Muscle of arm (tissue), 14 donors: ENCODE measurements at places on chromosomes 4 and X.
A peak's percentile ranks its signal among the peaks of the same experiment; 100 is the strongest.

GRCh38 chr4:113943863-113944262, 35.6 kb downstream of the ARSJ start:
- DNase-seq: no peak

DNA sequence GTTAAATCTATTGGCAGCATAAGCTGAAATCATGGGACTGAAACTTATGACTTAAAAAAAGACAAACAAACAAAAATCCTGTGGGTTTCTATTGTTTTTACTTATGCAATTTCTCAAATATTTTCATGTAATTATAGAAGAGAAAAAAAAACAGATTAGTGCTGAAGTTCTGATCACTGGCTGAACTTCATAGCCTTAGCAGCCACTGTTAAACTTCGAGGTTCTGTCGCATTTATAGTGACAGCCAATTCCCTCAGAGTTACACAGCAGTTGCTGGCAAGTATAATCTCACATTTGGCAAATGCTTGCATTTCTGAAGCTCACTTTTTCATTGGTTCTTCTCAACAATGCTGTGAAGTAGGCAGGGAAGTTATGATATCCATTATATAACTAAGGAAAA, 748.9 kb upstream of the MAGEB2 start:
- no peak for DNase-seq

DNA sequence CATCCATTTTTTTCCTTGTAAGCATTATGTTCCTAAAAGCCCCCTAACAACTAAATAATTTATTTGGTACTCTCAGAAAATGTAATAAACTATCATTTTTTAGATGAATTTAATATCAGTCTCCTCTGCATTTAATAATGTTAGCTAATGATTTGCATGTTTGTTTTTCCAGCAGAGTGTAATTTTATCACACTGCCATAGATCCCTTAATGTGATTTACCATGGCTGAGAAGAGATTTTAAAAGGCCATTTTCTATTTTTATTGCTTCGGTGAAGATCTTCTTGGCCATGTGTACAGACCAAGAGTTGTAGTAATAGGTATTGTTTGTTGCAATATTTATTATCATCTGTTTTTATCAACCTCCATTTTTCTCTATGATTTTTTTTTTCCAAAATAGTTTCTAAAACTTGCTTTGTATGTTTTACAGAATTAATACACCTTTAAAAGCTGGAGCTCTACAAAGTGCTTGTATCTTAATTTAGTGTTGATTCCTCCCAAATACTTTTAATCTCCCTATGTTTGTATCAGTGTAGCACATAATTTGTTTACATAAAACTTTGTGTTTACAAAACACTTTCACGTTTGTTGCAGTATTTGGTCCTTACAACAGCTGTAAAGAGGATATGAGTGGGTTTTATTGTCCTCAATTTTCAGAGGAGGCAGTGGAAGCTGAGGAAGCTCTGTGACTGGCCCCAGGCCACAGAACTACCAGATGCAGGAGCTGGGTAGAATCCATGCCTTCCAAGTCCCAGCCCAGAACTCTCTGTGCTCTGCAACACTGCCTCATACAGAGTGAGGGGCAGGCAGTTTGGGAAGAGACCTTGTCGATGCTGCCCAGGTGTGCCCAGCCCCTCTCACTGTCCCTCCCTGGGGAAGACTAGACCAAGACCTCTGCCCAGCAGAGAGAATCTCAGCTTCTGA, 58.1 kb downstream of the FAM114A1 start:
- DNase-seq: no peak

GRCh38 chr4:155134136-155134535, 74.3 kb upstream of the NPY2R start:
- no peak for DNase-seq

GRCh38 chr4:31968842-31969241, 1248.7 kb downstream of the PCDH7 start:
- no peak for DNase-seq

DNA sequence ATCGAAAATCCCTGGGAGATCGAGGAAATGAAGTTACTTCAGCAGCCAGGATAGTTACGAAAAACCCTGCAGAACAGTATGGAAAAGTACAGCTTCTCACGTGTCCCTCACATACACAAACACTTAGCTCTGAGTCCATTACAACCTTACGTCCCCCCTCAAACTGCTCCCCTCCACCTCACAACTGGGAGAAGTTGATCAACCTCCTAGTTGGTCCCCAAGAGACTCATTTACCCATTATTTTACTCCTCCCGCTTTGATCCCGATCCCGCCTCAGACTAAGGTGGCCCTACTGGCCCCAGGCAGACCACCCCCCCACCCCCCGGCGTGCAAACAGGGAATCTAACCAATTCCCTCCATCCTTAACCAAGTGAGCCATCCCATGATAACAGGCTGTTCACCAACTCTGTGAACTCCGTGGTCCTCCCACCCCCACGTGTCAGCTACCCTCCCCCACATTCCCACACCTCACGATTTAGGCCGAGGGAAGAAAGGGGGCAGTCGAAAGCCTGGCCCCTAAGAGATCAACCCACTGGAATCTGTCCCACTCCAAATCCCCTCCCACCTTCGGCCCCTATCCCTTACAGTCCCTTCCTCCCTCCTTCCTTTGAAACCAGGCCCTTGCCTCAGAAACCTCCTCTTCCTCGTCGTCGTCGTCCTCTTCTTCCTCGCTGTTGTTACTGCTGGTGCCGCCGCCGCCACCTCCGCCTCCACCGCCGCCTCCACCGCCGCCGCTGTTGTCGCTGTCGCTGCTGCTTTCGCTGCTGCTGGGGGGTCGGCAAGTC, 755 bp downstream of the ANKRD17 start:
- DNase-seq: peak; percentile 75

DNA sequence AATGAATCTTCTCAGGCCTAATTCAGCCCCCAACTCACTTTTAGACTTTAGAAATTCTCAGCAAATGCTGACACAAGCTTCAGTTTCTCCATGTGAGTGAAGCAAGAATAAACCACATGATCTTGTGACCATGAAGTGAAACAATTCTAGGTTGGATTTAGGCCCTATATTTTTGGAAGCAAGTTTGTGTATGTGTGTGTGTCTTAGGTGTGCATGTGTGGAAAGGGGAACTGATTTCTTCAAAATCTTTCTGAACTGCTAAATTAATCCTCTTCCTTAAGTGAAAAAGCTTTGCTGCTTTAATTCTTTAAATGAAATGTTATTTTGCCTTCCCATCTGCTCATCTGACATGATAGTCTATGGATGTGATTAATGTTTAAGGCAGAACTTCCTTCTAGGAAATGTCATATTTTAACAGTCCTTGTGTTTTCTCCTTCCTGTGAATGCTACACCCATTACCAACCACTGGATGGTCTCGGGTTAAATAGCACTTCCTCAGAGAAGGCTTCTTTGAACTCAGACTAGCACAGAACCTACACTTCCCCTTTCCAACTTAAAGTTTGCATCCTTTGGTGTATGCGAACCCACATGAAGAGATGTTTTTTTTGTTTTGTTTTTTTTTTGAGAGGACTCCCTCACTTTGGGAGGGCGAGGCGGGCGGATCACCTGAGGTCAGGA, 1.2 kb upstream of the TMEM144 start:
- peak; percentile 7 for DNase-seq

- no peak for DNase-seq
Observed at GRCh38 chr4:6316461-6317003, 46.9 kb downstream of the WFS1 start.

GRCh38 chr4:180680305-180680704, 1562.9 kb upstream of the TENM3 start:
- no peak for DNase-seq

- DNase-seq: no peak
Observed at GRCh38 chrX:136816975-136817374, 36.2 kb upstream of the ARHGEF6 start.
